ENCODE measurements at places on chromosomes 2 and 18.

DNA sequence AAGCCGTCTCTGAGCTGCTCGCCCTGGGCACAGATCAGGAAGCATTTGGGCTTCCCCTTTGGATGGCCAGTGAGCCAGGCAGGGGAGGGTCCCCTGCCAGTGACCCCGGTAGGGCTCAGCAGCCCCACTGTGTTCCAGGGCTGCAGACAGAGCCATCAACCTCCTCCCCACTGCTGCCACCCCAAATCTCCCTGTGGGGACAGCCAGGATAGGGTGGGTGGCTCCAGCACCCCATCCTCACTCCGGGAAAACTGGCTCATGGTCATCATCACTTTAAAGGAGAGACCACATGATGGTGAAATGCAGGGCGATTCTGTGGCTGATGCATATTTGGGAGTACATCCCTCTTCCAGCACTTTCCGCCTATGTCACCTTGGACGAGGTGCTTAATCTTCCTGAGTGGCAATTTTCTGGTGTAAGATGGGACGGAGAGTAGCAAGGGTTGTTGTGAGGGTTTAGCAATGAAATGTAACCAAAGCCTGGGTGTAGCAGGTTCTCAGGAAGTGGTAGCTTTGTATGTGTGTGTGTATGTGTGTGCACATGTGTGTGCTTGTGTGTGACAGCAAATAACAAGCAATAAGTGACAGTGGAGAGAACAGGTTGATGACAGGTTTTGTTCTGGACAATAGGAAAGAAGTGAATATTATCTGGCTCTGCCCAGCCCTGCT is 61.8 kb downstream of the ACAA2 start:
- no peak for DNase-seq

GRCh38 chr2:161265874-161266273 is 42.4 kb upstream of the PSMD14 start:
- no peak for DNase-seq

DNA sequence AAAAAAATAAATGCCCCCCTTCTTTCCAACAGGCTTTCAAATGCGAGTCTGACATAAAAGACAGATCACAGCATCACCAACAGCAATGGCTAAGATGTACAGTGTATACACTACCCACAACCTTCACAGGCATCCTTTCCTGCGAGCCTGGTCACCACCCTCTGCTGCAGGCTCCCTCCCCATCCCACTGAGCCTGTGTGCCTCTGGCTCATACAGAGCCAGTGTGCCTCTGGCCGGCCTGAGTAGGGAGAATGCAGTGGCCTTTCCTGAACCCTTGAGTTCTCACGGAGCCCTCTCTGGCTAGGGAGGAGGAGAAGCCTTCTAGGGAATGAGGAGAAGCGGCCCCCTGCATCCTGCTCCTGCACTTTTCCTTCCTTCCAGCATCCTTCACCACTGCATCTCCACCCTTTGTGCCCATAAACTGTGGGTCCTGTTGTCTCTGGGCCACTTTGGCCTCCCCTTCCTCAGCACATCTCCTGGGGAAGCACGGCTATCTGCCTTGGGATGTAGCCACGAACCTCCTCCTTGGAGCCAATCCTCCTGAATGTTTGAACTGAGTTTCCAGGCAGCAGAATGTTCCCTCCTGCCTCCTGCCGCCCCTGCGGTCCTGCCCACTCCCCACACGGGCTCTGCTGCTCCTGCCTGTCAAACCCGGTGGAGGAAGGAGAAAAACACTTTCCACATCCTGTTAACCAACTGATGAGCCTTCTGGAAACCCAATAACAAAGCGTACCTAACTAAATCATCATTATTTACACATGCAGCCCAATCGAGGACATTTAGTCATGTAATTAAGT is 22.5 kb downstream of the GYPC start:
- no peak for DNase-seq

DNA sequence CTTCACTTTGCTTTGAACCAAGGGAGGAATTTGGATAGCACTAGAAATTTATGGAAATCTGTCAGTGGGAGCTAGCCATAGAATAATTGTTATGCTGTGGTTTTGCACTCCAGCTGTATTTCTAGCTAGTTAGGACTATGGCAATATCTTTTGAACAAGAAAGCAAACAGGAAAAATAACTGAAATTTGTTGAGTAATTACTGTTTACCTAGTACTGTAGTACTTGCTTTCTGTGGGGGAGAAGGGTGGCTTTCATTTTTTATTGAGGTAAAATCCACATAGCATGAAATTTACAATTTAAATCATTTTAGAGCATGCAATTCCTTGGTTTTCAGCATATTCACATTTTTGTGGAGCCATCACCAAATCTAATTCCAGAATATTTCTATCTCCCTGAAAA is 28.4 kb downstream of the MBD5 start:
- no peak for DNase-seq

DNA sequence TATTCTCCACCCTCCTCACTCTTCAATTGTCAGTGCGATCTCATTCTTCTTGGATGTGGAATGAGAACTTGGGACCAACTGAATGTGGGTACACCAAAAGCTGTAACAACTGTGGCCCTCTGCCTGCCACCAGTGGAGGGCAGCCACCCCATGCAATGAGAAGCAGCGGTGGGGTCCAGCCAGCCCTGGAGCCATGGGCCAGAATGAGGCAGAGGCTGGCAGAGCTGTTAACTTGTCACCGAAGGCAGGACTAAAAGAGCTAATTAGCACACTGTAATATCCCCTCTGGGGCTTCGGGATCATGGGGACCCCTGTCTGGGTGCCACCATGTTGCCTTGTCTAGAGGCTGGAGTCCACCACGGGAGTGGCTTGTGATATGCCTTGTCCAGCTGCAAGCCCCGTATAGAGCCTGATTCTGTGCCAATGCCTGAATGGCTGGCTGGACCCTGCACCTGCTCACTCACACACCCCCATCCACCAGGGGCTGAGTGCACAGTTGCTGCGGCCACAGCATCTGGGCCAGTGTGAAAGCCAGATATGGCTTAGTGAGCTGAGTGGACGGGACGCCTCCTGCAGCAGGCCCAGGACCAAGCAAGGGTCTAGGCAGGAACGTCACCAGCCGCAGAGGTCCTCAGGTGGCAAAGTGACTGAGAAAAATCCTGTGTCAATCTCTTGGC is 680.5 kb downstream of the DSC3 start:
- DNase-seq: no peak

DNA sequence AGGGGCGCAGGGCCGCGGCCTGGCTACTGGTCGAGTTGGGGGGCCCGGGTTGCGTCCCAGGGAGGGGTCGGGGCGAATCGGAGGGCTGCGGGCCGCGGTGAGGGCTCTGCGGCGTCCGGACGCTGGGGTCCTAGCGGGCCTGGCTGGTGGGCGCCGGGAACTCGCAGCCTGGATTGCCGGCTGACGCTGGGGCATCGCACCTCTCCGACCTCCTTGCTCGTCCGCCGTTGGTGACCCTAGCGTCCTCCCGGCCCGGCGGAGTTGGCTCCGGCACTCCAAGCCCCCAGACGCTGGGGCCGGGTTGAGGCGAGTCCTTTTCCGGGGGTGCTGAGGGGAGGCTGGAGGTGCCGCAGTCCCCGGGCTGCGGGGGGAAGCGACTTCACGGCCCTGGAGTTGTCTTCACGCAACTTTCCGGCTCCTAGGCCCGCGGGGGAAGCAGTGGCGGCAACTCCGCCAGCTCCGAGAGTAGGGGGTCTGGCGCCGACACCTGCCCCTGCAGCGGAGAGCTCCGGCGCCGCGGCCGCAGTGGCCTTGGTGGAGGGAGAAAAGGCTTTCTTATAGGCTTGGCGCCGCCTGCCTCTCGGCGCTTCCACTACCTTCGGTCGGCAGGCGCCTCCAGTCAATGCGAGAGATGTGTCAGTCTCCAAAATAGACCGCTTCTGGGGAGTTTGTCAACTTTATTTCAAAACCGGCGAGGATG is 70.3 kb downstream of the HAUS1 start:
- DNase-seq: peak; percentile 39

DNA sequence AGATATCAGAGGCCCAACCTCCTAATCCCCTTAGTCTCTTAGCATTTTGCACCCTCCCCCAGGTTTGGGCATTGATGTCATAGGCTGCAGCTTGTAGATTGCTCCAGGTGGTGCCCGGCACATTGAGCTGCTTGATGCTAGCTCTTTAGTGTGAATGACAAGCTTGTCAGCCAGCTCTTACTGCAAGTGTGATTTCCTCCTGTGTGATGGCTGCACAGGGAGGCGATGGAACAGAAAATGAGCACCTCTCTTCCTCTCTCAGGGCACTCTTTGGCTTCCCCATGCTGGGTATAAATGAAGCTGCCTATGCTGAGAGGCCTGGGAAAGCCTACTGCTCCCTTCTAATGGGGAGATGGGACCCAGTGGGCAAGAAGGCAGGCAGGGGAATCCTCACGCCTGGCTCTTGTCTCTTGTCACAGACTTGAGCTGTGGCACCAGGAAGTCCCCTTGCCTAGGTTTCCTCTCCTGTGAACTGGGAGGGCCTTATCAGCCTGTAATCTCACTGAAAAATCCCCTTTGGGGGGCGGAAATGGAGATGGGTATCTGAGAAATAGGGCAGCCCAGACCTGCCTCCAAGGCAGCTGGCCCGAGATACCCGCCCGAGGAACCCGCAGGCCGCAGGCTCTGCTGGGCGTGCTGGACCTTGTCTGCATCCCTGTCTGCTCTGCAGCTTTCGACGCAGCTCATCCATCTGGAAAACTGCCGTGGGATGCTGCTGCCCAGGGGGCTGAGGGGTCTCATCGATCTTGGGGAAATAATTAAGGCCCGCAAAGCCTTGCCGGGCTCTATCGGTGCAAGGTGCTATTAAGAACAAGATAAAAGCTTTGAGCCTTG is 163.5 kb upstream of the CXCR4 start:
- no peak for DNase-seq

- peak; percentile 85 for DNase-seq
Measured at GRCh38 chr2:223203971-223204929, 152.3 kb downstream of the KCNE4 start.

DNA sequence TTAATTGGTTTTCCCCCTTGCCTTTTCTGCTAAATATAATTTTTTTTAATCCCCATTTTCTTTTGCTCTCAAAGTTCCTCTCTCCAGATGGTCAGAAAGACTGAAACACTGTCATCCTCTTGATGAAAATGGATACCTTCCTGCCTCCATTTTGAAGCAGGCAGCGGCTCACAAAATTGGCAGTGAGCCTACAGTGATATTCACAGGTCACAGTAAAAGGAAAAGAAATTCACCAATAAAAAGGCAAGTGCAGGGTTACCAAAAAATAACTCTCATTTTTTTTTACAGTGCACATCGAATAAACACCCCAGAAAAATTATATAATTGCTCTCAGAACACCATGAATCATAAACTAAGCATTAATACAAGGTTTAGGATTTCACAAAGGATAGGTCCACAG is 307.5 kb downstream of the TCF4 start:
- DNase-seq: peak; percentile 41

DNA sequence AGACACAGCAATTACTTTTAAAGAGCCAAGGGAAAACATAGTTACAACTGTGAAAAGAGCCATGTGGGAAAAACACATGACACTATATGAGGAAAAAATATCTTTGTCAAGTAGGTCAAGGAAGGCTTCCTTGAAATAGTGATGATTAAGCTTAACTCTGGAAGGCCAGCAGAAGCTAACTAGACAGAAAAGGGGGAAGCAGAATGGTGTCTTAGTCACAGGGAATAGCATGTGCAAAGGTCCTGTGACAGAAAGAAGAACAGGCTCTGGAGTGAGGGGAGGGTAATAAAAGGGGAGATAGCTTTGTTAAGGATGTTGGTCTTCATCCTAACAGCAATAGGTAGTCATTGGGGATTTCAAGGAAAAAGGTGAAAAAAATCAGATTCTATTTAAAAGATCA is 64.0 kb downstream of the ARHGAP25 start:
- DNase-seq: no peak

DNA sequence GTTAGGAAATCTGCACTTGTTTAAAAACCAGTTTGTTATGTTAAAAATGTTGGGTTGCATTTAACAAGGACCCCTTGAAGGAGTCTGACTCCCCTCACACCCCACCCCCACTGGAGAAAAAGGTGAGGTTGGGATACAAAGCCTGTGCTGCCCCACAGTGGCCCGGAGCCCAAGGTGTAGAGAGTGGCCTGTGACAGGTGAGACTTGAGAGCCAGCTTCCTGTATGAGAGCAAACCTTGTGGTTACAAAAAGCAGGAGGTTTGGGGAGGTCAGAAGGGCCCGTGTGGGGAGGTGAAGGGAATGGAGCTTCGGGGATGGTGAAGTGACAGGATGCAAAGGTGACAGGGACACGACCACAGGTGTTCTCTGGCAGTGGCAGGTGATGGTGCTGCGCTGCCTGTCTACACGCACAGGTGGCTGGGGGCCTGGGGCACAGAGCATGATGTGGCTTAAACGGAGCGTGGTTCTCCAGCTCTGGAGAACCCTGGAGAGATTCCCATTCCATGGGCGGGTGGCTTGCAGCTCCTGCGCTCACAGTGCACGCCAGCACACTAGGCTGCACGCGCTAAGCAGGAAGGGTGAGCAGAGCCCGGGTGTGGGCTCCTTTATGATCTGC is 29.0 kb downstream of the IMPA2 start:
- no peak for DNase-seq

DNA sequence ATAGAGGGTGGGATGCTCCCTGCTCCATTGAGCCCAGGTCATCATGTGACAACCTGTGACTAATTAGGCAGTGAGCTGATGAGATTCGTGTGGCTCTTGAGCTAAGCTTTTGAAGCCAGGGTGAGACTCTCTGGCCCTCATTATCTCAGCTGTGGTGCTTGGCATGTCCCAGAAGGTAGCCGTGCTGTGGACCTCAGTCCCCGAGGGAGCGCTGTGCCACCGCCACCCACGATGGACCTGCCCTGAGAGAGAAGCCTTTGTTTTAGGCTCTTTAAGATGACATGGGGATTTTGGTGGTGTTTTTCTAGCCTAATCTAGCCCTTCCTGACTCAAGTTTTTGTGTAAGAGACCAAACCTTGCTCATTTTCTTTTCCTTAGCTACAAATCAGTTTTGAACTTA is 66.4 kb downstream of the NEDD4L start:
- no peak for DNase-seq

- no peak for DNase-seq
Measured at GRCh38 chr2:60899230-60899891, 18.0 kb downstream of the REL start.

- DNase-seq: peak; percentile 33
Measured at GRCh38 chr18:72086421-72086820, 457.7 kb downstream of the CBLN2 start.

GRCh38 chr2:53569957-53570727 is 197.5 kb upstream of the CHAC2 start:
- no peak for DNase-seq

DNA sequence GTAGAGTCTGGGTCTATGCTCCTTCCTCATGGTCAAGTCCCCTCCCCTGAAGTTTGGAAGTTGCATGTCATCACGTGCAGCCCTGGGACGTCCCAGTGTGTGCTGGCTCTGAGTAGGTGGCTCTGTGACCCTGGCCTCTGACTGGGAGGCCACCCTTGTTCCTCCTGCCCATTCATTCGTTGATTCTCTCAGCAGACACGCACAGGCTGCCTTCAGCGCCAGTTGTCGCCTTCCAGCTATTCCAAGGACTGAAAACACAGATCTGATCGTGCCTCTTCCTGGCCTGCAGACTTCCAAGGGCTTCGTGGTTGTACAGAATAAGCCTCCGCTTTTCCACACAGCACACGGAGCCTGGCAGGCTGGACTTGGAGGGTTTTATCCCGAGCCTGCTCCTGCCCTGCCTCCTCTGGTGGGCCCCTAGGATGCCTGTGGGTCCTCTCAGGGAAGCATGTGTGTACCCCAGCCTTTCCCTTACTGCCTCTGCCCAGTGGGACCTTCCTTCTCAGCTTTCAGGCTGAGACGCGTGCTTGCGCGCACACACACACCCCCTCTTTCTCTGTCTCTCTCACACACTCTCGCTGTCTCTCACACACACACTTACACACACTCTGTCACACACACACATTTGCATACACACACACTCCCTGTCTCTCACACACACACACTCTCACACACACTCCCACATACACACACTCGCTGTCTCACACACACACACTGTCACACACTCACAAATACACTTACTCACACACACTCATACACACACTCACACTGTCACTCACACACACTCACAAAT is 17.7 kb downstream of the SH3BP4 start:
- no peak for DNase-seq

Measured in fibroblast of mammary gland (primary cell).